ENCODE measurements at places on chromosomes 13 and 19.

DNA sequence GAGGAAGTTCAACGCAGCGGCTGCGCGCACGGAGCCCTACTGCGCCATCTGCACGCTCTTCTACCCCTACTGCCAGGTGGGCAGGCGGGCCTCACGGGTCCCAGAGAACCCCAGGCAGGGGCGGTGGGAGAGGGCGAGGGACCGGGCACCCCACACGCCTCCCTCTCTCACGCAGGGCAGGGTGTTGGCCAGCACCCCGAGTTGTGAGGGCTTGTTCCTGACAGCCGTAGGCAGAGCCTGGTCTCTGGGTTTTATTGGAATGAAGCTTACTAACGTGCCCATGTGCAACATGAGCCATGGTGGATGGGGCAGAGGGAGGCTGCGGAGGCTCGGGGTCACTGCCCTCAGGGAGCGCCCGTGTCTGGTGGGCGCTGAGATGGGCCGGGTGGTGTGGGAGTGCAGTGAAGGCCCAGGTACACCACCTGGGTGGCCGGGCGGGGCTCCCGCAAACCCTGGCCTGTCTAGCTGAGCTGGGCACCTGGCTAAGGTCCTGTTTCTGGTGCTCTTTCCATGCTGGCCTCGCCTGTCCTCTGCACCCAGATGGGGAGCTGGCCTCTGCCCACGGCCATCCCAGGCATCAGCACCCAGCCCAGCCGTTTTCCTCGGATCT, 165.2 kb downstream of the KDM4B start:
- H3K4me1 ChIP-seq, result peaks cover 42% of the 10 kb centered on the region
- H3K27me3 ChIP-seq, result peaks cover 13% of the 10 kb centered on the region
- H3K27ac ChIP-seq, result no peak overlapping the region
- no peak for DNase-seq
- peaks cover 8% of the 10 kb centered on the region for H3K36me3 ChIP-seq

GRCh38 chr19:5012688-5013457, 44.0 kb downstream of the KDM4B start:
- no peak for DNase-seq
- H3K27ac ChIP-seq, result no peak overlapping the region
- no peak overlapping the region for H3K4me3 ChIP-seq

GRCh38 chr19:18118420-18119012, 20.9 kb downstream of the MAST3 start:
- peak overlapping the region; percentile 96 for H3K4me3 ChIP-seq
- H3K4me1 ChIP-seq, result peaks cover 44% of the 10 kb centered on the region
- H3K36me3 ChIP-seq, result peaks cover 14% of the 10 kb centered on the region
- no peak for DNase-seq

DNA sequence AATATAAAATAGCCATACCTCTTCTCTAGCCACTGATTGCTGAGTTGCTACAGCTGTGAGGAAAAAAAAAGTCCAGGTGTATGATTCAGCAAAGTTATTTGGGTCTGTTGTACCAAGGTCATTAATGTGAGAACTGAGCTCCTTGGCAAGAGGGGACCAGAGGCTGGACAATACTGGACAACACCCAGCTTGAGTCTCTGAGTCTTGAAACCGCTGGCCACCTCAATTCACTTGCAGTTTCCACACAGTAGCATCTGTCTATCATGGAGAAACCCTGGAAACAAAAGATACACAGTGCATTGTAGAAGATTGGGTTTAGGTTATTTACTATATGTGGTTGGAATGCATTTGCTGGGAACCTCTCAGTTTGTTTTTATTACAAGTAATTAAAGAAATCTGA, 60.4 kb downstream of the WDFY2 start:
- peak overlapping the region; percentile 77 for H3K27ac ChIP-seq
- H3K27me3 ChIP-seq, result no peaks in the 10 kb centered on the region
- peak overlapping the region; percentile 56 for H3K4me3 ChIP-seq
- peaks cover 43% of the 10 kb centered on the region for H3K4me1 ChIP-seq
- peak; percentile 6 for DNase-seq
- no peaks in the 10 kb centered on the region for H3K36me3 ChIP-seq

- DNase-seq, result no peak
- H3K27ac ChIP-seq, result peak overlapping the region; percentile 85
- peak overlapping the region; percentile 81 for H3K4me3 ChIP-seq
- H3K27me3 ChIP-seq, result peaks cover 8% of the 10 kb centered on the region
Measured at GRCh38 chr19:14363183-14364097, 17.8 kb upstream of the ADGRE5 start.

- peaks cover 18% of the 10 kb centered on the region for H3K36me3 ChIP-seq
- no peak overlapping the region for H3K27ac ChIP-seq
- no peaks in the 10 kb centered on the region for H3K4me1 ChIP-seq
- no peak overlapping the region for H3K4me3 ChIP-seq
- DNase-seq, result no peak
- H3K27me3 ChIP-seq, result peaks cover 2% of the 10 kb centered on the region
Measured at GRCh38 chr13:75566658-75567057, 17.1 kb downstream of the UCHL3 start.

DNA sequence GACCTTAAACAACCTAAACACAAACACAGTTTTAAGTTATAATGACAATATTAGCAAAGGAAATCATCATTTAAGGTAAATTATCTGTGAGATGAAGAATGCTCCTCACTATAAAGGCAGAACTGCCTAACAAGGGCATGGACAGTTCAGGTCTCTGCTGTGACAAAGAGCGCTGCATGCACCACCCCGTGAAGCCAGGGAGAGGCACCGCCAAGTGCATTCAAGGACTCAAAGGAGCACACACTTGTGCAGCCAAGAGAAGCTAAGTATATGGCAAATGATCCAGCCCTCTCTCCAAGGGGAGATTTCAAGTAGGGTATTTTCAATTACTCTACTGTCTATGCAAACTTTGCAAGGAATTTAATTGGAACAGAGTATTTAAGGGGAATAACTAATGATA, 126.0 kb downstream of the RAP2A start:
- no peaks in the 10 kb centered on the region for H3K27me3 ChIP-seq
- no peak for DNase-seq
- H3K36me3 ChIP-seq, result no peaks in the 10 kb centered on the region
- no peaks in the 10 kb centered on the region for H3K4me1 ChIP-seq
- H3K27ac ChIP-seq, result no peak overlapping the region

GRCh38 chr13:41641961-41642360, 184.6 kb downstream of the RGCC start:
- peaks cover 8% of the 10 kb centered on the region for H3K36me3 ChIP-seq
- H3K27me3 ChIP-seq, result peaks cover 2% of the 10 kb centered on the region
- no peak for DNase-seq

GRCh38 chr19:54062643-54063042, 1.1 kb downstream of the VSTM1 start:
- H3K27ac ChIP-seq, result no peak overlapping the region
- peaks cover 12% of the 10 kb centered on the region for H3K27me3 ChIP-seq
- no peaks in the 10 kb centered on the region for H3K36me3 ChIP-seq
- no peaks in the 10 kb centered on the region for H3K4me1 ChIP-seq
- H3K4me3 ChIP-seq, result no peak overlapping the region
- no peak for DNase-seq

GRCh38 chr19:48085076-48085475, 25.5 kb downstream of the PLA2G4C start:
- no peak overlapping the region for H3K4me3 ChIP-seq
- H3K36me3 ChIP-seq, result no peaks in the 10 kb centered on the region
- peaks cover 2% of the 10 kb centered on the region for H3K27me3 ChIP-seq
- no peak for DNase-seq
- no peaks in the 10 kb centered on the region for H3K4me1 ChIP-seq

DNA sequence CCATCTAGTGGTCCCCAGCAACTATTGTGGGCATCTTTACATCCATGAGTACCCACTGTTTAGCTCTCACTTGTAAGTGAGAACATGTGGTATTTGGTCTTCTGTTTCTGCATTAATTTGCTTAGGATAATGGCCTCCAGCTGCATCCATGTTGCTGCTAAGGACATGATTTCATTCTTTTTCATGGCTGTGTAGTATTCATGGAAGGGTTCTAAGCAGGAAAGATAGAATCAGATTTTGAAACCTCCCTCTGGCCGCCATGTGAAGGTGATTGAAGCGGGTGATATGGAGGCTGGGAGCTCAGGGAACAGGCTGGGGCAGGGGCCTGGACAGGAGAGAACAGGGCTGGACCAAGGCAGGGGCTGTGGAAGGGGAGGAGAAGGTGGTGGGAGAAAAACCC, 20.1 kb downstream of the LTBP4 start:
- peaks cover 30% of the 10 kb centered on the region for H3K36me3 ChIP-seq
- DNase-seq, result no peak
- H3K4me1 ChIP-seq, result peaks cover 10% of the 10 kb centered on the region

GRCh38 chr19:29504454-29504853, 21.3 kb upstream of the VSTM2B start:
- no peaks in the 10 kb centered on the region for H3K27me3 ChIP-seq
- no peaks in the 10 kb centered on the region for H3K4me1 ChIP-seq
- no peak overlapping the region for H3K27ac ChIP-seq
- no peak overlapping the region for H3K4me3 ChIP-seq
- DNase-seq, result no peak

DNA sequence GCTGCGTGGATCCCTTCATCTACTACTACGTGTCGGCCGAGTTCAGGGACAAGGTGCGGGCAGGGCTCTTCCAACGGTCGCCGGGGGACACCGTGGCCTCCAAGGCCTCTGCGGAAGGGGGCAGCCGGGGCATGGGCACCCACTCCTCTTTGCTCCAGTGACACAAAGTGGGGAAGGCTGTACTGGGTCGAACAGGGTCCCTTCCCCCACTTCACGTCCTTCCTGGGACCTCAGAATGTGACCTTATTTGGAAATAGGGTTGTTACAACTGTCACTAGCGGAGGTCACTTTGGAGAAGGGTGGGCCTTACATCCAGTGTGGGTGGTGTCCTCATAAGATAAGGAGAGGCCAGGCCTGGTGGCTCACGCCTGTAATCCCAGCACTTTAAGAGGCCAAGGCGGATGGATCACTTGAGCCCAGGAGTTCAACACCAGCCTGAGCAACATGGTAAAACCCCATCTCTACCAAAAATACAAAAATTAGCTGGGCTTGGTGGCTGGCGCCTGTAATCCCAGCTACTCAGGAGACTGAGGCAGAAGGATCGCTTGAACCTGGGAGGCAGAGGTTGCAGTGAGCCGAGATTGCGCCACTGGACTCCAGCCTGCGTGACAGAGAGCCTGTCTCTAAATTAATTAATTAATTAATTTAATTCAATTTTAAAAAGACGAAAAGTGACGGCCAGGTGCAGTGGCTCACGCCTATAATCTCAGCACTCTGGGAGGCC, 1.8 kb downstream of the F2RL3 start:
- H3K36me3 ChIP-seq, result no peaks in the 10 kb centered on the region
- peaks cover 47% of the 10 kb centered on the region for H3K4me1 ChIP-seq
- no peak for DNase-seq
- H3K4me3 ChIP-seq, result no peak overlapping the region
- no peak overlapping the region for H3K27ac ChIP-seq
- H3K27me3 ChIP-seq, result peaks cover 9% of the 10 kb centered on the region

DNA sequence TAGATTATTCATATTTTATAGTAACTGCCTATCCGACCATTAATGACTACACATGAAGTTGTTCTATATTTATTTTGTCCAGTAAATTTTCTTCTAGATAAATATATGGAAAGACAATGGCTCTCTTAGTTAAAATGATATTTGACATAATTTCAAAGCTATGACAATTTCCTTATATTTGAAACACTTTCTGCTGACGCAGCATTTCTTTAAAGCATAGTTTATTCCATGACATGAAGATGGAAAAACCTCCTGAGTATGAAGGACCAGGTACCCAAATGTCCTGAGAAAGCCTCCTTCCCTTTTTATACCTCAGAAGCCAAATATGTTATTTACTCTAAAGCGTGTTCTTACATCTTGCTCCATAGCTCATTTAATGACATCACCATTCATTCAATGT, 831.6 kb downstream of the EFNB2 start:
- no peaks in the 10 kb centered on the region for H3K27me3 ChIP-seq
- H3K4me3 ChIP-seq, result no peak overlapping the region
- no peak overlapping the region for H3K27ac ChIP-seq

GRCh38 chr19:30942636-30943035, 406.6 kb downstream of the TSHZ3 start:
- DNase-seq, result no peak
- no peak overlapping the region for H3K4me3 ChIP-seq
- peaks cover 8% of the 10 kb centered on the region for H3K27me3 ChIP-seq
- no peaks in the 10 kb centered on the region for H3K36me3 ChIP-seq
- no peaks in the 10 kb centered on the region for H3K4me1 ChIP-seq
- no peak overlapping the region for H3K27ac ChIP-seq

GRCh38 chr13:30457306-30457891, 8.3 kb downstream of the HMGB1 start:
- no peak overlapping the region for H3K4me3 ChIP-seq
- peaks cover 25% of the 10 kb centered on the region for H3K4me1 ChIP-seq
- H3K36me3 ChIP-seq, result peaks cover 6% of the 10 kb centered on the region
- no peak overlapping the region for H3K27ac ChIP-seq
- H3K27me3 ChIP-seq, result peaks cover 12% of the 10 kb centered on the region
- DNase-seq, result no peak

DNA sequence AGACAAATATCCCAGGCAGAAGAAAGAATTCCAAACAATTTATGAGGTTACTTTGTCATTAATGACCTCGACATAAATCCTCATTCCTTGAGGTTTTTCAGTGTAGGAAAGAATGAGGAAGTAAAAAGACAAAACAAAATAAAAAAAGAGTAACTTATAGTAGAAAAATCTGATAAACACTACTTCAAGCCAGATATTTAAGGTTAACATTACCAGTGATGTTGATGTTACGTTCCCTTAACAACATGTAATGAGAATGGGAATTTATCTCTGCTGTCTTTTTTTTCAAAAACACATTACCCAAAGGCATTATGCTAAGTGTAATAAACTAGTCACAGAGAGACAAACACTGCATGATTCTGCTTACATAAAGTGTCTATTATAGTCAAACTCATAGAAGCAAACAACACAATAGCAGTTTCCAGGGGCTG, 935.1 kb downstream of the SLITRK1 start:
- no peaks in the 10 kb centered on the region for H3K27me3 ChIP-seq
- no peak for DNase-seq
- no peak overlapping the region for H3K27ac ChIP-seq
- no peak overlapping the region for H3K4me3 ChIP-seq
- H3K4me1 ChIP-seq, result no peaks in the 10 kb centered on the region

- peaks cover 5% of the 10 kb centered on the region for H3K27me3 ChIP-seq
- peak overlapping the region; percentile 13 for H3K27ac ChIP-seq
- DNase-seq, result no peak
- H3K36me3 ChIP-seq, result no peaks in the 10 kb centered on the region
- no peak overlapping the region for H3K4me3 ChIP-seq
- H3K4me1 ChIP-seq, result peaks cover 35% of the 10 kb centered on the region
Measured at GRCh38 chr13:46307554-46307953, 79.5 kb downstream of the RUBCNL start.

All from immature natural killer cell (primary cell).